ENCODE measurements at places on chromosomes 1 and 21.

DNA sequence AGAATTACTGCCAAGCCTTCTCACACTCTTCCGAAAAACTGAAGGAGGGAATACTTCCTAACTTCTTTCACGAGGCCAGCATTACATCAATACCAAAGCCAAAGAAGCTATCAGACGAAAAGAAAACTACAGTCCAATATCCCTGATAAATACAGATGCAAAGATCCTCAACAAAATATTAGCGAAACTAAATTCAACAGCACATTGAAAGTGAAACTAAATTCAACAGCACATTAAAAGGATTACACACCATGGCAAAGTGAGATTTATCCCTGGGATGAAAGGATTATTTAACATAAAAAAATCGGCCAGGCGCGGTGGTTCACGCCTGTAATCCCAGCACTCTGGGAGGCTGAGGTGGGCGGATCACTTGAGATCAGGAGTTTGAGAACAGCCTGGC is 176.8 kb downstream of the FAF1 start:
- no peak for DNase-seq
- no peaks in the 10 kb centered on the region for H3K27me3 ChIP-seq
- no peak overlapping the region for H3K4me3 ChIP-seq
- no peak overlapping the region for H3K27ac ChIP-seq
- H3K36me3 ChIP-seq: peaks cover 13% of the 10 kb centered on the region

DNA sequence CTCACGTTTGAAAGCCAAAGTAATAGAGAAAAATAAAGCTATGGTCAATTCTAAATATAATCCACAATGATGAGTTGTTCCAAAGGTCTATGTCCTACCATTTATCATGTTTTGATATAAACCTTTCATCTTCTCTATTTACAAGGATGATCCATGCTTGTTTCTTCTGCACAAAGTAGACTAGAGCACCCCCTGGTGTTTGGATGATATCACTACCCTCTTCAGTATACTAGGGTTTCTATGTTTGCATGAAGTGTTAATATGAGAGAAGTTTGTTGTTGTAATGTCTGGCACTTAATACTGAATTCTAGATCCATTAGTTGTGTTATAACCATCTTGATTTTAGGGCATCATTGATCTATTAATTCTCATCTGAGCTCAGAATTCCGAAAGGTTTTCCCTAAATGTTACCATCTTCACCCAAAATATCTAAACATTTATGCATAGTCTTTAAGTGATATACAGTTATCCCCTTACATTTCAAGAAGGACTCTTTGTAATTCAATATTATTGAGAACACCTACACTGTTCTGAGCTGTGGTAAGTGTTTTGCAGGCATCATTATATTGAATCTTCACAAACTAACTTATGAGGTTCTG is 21.1 kb downstream of the CLDN8 start:
- no peak overlapping the region for H3K27ac ChIP-seq
- H3K27me3 ChIP-seq: no peaks in the 10 kb centered on the region
- no peaks in the 10 kb centered on the region for H3K4me1 ChIP-seq
- no peaks in the 10 kb centered on the region for H3K36me3 ChIP-seq
- peak; percentile 41 for DNase-seq
- no peak overlapping the region for H3K4me3 ChIP-seq

- H3K36me3 ChIP-seq: no peaks in the 10 kb centered on the region
- no peaks in the 10 kb centered on the region for H3K4me1 ChIP-seq
- H3K27me3 ChIP-seq: no peaks in the 10 kb centered on the region
- no peak overlapping the region for H3K27ac ChIP-seq
- H3K4me3 ChIP-seq: no peak overlapping the region
Measured at GRCh38 chr1:226019572-226019971, 20.4 kb upstream of the SDE2 start.

- no peaks in the 10 kb centered on the region for H3K36me3 ChIP-seq
- peaks cover 76% of the 10 kb centered on the region for H3K4me1 ChIP-seq
- no peaks in the 10 kb centered on the region for H3K27me3 ChIP-seq
Measured at GRCh38 chr1:202105571-202106339, 17.0 kb upstream of the GPR37L1 start.

DNA sequence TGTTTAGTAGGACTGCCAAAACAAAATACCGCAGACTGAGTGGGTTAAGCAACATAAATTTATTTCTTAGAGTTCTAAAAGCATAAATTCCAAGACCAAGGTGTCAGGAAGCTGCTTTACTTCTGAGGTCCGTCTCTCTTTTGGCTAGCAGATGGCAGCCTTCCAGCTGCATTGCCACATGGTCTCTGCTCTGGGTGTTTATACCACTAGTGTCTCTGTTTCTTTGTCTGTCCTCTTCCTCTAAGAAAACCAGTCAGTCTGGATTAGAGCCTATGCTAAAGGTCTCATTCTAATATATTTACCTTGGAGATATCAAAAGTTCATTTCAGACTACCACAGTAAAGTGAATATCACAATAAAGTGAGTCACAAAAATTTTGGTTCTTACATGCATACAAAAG is 519.8 kb downstream of the COL11A1 start:
- no peak overlapping the region for H3K27ac ChIP-seq
- no peaks in the 10 kb centered on the region for H3K36me3 ChIP-seq
- DNase-seq: peak; percentile 65
- H3K27me3 ChIP-seq: no peaks in the 10 kb centered on the region

DNA sequence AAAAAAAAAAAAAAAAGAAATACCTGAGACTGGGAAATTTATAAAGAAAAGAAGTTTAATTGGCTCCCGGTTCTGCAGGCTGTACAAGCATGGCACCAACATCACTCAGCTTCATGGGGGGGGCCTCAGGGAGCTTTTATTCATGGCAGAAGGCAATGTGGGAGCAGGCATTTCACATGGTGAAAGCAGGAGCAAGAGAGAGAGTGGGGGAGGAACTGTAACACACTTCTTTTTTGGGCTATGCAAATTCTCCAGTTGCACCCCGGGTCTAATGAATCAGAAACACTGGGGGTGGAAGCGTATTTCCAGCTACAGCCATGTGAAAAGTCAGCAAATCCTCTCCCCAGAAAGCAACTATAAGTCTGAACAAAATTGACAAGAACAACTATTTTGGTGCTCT is 11.8 kb upstream of the SOD1 start:
- H3K27me3 ChIP-seq: no peaks in the 10 kb centered on the region
- H3K4me1 ChIP-seq: no peaks in the 10 kb centered on the region
- H3K27ac ChIP-seq: no peak overlapping the region
- no peaks in the 10 kb centered on the region for H3K36me3 ChIP-seq

DNA sequence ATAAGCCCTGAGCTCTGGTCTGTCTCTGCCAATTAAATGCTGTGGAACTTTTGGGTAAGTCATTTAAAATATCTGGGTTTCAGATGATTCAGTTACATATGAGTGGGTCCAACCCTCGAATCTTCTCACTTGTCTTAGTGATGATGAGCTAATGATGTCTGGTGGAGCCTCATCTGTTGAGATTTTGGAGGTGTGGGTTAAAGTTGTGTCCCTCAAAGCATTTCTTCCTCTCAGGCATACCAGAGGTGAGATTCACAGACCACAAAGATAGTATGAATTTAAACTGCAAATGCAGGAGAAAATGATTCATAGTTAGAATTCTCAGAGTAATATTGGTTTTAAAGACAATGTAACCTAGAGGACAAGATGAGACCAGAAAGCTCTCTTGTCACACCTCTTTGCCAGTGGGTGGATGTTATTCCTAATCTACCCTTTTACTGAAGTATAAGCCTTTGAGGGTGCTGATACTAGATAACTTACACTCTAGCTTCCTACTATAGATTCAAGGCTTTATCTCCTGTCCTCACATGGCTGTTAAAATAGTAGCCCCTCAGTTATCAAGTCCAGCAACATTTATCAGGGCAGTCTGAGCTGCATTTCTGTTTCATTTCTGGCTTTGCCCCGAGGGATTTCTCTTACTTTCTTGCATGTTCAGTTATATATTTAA is 90.7 kb downstream of the MT1HL1 start:
- no peak for DNase-seq
- no peaks in the 10 kb centered on the region for H3K4me1 ChIP-seq
- H3K4me3 ChIP-seq: no peak overlapping the region
- H3K36me3 ChIP-seq: no peaks in the 10 kb centered on the region

DNA sequence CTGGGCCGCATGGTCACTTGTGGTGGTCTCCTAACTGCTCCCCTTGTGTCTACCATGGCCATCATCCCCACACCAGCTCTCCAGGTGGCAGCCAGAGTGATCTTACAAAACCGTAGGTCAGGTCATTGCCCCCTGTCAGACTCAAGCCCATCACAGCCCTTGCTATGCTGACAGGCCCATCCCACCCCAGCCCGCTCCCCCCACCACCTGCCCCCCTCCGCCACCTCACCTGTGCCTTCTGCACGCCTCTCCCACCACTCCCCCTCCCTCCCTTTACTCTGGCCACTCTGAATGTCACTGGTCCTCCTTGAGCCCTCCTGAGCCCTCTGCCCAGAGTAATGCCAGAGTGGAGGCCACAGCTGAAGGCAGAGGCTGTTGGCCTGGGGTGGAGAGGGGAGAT is 28.5 kb downstream of the TEX35 start:
- peaks cover 65% of the 10 kb centered on the region for H3K4me1 ChIP-seq
- no peak overlapping the region for H3K27ac ChIP-seq
- H3K36me3 ChIP-seq: no peaks in the 10 kb centered on the region
- H3K27me3 ChIP-seq: no peaks in the 10 kb centered on the region
- H3K4me3 ChIP-seq: no peak overlapping the region

DNA sequence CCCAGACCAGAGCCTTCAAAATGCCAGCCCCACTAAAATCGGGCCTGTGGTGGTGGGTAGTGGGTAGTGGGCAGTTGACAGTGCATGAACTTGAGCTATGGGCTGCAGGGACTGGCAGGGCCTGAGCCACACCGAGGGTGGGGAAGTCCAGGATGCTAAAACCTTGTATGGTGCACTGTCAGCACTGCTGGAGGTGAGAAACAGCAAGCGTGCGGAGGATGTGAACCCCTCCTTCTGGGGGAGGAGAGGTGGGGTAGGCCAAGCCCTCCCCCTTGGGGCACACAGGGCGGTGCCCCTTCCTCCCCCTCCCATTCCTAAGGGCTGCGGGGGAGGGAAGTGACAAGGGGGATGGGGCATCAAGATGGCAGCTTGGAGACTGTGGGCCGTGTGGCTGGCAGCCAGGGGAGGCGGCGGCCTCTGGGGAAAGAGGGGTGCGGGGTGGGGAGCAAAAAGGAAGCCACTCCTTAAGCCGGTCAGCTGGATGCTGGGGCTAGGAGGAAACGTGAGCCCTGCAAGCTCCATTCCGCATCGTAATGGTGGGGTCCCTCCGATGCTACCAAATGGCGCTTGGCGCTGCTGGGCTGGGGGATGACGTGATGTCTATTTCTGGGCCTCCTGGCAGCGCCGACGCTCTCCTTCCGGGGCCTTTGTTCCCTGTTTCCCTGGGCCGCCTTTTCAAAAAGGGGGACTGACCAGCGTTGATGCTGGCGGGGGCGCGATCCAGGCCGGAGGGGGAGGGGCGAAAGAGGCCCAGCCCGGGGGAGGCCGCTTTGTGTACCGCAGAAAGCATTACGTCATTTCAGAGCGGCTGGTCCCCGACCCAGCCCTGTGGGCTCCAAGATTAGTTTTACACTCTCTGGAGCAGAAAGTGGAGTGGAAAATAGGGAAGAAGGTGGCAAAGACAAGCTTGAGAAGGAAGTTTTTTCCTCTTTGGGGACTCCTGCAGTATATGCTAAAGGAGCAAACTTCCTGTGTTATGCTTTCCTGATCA is 809 bp downstream of the SYT11 start:
- H3K27ac ChIP-seq: no peak overlapping the region
- H3K4me3 ChIP-seq: no peak overlapping the region
- peaks cover 5% of the 10 kb centered on the region for H3K36me3 ChIP-seq
- no peak for DNase-seq
- peaks cover 15% of the 10 kb centered on the region for H3K27me3 ChIP-seq

DNA sequence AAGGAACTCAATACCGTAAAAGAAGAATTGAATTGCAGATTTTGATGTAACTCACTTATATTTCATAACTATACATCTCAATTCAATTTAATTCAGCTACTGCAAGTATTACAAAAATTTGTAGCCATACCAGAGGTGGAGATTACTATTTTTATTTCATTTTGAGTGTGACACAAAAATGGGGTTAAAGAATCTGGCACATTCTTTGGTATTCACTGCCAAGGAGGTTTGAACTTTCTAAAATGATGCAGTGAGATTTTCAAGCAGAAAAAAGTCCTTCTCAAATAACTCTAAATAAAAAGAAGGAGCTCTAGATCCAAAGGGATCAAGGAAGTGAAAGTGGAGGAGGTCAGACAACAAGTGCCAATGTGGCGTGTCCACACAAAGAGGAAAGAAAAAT is 569.0 kb downstream of the DPYD start:
- no peak overlapping the region for H3K27ac ChIP-seq
- H3K27me3 ChIP-seq: no peaks in the 10 kb centered on the region
- H3K4me1 ChIP-seq: no peaks in the 10 kb centered on the region
- DNase-seq: no peak
- no peaks in the 10 kb centered on the region for H3K36me3 ChIP-seq

GRCh38 chr1:238789916-238790667 is 596.3 kb upstream of the CHRM3 start:
- no peaks in the 10 kb centered on the region for H3K27me3 ChIP-seq
- H3K27ac ChIP-seq: no peak overlapping the region
- no peaks in the 10 kb centered on the region for H3K36me3 ChIP-seq
- H3K4me1 ChIP-seq: no peaks in the 10 kb centered on the region
- no peak for DNase-seq
- no peak overlapping the region for H3K4me3 ChIP-seq

DNA sequence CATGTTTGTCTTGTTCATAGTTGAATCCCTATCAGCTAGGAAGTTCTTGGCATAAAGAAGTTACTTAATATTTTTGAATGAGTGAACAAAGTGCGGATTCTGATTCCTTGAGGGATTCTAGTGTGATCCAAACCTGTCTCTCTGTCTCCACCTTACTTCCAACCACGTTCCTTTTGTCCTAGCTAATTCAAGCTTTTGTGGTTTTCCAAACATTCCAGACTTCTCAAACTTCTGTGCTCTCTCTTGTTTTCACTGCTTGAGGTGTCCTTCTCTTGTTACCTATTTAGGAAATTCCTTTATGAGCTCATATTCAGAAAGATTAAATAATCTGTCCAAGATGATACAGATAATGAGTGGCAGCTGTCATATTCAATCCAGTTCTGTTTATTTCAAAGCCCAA is 353.2 kb downstream of the PTBP2 start:
- no peak overlapping the region for H3K4me3 ChIP-seq
- no peaks in the 10 kb centered on the region for H3K4me1 ChIP-seq
- no peak for DNase-seq
- H3K27me3 ChIP-seq: no peaks in the 10 kb centered on the region
- H3K27ac ChIP-seq: no peak overlapping the region

- H3K27me3 ChIP-seq: no peaks in the 10 kb centered on the region
- no peak overlapping the region for H3K27ac ChIP-seq
- no peak for DNase-seq
- no peak overlapping the region for H3K4me3 ChIP-seq
Measured at GRCh38 chr21:25402134-25402961, 204.9 kb downstream of the MRPL39 start.
